Prostate gland (tissue), 2 donors: ENCODE measurements at places on chromosomes 6 and 20. TPM values are rescaled to one million over a fixed set of nuclear protein-coding genes. Genes with fewer than 3 reads are reported as not detected.

RFX6 gene
- total RNA-seq: not detected

DNA sequence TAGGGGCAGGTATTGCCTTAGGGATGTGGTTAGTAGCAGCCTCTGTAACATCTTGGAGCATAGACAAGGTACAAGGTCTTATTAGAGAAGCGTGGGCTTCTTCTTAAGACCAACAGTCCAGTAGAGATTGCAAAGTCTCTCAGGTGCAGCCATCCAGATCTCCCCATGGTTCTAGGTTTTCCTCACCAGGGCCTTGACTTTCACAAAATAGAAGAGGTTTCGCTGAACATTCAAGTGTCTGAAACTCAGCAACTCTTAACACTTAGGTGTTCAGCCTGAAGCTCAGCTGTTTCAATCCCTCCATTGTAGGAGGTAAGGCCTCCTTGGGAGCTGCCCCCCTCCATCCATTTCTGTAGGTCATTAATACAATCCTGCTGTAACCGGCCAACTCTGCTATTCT, 44.4 kb downstream of the GOPC start:
- no peaks in the 10 kb centered on the region for H3K27me3 ChIP-seq
- no peaks in the 10 kb centered on the region for H3K4me1 ChIP-seq
- H3K27ac ChIP-seq: no peak overlapping the region
- no peak overlapping the region for H3K4me3 ChIP-seq

DNA sequence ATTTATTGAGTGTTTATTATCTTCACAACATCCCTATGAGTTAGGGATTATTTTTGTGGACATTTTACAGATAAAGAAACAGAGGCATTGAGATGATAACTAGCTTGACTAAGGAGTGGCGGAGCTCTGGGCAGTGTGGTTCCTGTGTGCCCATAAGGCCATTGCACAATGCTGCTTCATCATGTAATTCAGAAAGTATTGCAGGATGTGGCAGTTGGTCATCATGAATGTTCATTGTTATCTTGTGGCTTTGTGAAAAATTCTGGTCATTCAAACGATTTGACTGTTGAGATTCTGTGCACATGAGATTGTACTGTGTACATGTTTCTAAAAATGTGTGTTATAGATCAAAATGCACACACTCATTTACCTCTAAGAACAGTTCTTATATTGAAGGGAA, 150.8 kb downstream of the ESR1 start:
- no peaks in the 10 kb centered on the region for H3K27me3 ChIP-seq
- no peaks in the 10 kb centered on the region for H3K36me3 ChIP-seq
- H3K4me3 ChIP-seq: no peak overlapping the region
- no peak for DNase-seq

- DNase-seq: no peak
- H3K36me3 ChIP-seq: no peaks in the 10 kb centered on the region
- H3K4me3 ChIP-seq: no peak overlapping the region
These were observed 192.4 kb downstream of the CD83 start for GRCh38 chr6:14309951-14310445.

GRCh38 chr20:52983726-52984450, 11.7 kb downstream of the TSHZ2 start:
- no peak for DNase-seq
- H3K27ac ChIP-seq: no peak overlapping the region
- H3K27me3 ChIP-seq: no peaks in the 10 kb centered on the region
- no peaks in the 10 kb centered on the region for H3K4me1 ChIP-seq
- H3K36me3 ChIP-seq: no peaks in the 10 kb centered on the region
